ENCODE measurements at places on chromosomes 6 and 20.

DNA sequence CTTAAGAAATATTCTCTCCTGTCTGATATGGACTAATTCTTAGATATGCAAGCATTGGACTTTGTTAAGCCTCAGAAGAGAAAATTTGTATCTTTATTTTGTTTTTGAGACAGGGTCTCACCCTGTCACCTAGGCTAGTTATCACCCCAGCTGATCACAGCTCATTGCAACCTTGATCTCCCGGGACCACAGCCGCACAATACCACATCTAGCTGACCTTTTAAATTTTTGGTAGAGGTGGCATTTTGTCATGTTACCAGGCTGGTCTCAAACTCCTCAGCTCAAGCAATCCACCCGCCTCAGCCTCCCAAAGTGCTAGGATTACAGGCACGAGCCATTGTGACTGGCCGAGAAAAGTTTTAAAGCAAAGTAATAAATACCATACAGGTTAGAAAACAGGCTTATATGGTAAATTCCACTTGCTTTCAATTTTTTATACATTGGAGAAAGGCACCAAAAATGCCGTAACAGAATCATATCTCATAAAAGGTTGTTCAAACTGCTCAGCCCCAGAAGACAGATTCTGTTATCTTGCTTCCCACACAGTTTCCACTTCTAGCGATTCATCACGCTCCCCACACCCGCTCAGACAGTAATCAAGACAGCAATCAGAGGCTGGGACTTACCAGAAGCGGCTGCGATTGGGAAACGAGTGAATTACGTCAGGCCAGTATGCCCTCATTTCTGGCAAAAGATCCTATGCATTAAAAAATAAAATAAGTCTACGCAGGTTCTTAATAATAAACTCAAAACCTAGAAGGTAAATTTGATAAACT is 13.8 kb downstream of the RNASET2 start:
- peak; percentile 95 for DNase-seq

- no peak for DNase-seq
Measured at GRCh38 chr20:48234951-48235350, 449.7 kb upstream of the SULF2 start.

DNA sequence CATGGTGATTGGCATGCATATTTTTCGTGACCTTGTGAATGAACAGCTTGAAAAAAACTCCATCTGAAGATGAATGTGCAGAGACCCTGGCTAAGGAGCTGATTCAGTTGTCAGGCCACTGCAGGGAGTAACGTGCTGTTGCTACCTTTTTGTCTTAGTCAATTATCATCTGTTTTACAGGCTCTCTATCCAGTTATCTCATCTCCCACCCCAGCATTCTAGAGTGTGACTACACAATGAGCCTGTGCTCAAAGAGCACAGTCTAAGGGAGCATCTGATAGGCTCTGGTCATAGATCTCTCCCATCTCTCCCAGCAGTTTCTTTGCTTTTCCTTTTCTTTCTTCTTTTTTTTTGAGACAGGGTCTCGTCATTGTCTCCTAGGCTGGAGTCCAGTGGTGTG is 45.5 kb downstream of the NDRG3 start:
- DNase-seq, result no peak

- DNase-seq, result peak; percentile 29
Measured at GRCh38 chr20:34415079-34415478, 52.0 kb downstream of the ITCH start.

DNA sequence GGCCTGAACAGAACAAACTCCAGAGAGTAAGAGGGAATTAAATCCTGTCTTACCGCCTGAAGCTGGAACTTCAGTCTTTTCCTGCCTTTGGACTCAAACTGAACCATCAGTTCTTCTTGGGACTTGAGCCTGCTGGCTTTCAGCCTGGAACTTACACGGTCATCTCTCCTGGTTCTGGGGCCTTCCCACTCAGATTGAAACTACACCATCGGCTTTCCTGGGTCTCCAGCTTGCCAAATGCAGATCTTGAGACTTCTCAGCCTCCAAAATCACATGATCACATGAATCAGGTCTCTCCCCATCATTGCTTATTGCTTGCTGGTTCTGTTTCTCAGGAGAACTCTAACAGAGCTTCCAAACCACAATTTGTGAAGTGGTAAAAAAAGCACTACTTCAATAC is 276.3 kb downstream of the KIF16B start:
- DNase-seq, result no peak

- DNase-seq, result peak; percentile 44
Measured at GRCh38 chr6:4394786-4395185, 259.4 kb upstream of the ECI2 start.

DNA sequence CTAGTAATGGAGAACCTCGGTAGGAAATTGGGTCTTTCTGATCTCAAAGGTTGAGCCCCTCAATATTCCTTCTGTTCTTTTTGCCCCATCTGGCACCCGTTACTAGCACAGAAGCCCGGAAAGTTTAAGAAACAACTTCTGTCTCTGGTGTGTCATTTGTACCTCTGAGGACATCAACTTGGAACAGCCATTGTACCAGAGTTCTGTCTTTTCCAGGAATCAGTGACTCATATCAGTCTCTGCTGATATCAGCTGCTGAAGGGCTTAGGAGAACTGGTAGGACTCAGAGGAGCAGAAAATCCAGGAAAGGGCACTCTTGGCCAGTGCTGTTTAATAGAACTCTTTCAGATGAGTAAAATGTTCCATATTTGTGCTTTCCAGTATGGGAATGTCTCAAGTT is 78.3 kb upstream of the CHD6 start:
- peak; percentile 78 for DNase-seq

- DNase-seq, result no peak
Measured at GRCh38 chr20:19376451-19377229, 164.2 kb downstream of the SLC24A3 start.

DNA sequence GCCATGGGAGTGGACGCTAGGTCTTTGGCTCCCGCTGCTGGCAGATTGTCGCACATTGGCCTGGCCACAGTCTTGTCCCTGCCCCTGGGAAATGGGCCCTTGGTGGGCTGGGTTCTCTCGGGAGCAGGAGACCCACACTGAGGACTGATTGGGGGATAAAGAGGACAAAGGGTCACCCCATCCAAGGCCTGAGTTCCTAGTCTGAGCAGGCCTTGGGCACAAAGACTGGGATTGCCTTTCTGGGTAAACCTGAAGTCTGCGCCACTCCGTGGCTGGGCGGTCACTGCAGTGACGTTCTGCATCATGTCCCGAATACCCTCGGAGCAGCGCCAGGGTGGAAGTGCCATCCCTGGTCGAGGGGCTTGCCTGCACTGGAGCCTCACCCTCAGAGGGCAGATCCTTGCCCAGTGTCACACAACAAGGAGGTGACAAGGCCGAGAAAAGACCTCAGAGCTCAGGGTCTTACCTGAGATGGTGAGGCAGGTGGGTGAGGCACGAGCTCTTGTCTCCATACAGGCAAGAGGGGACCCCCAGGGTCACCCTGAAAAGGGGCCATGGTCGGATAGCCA is 36.1 kb upstream of the ZBP1 start:
- no peak for DNase-seq

- DNase-seq, result peak; percentile 82
Measured at GRCh38 chr6:62324834-62325233, 38.8 kb upstream of the KHDRBS2 start.
